ENCODE measurements at places on chromosomes 4 and X.

- no peak for DNase-seq
Measured at GRCh38 chr4:8310306-8310705, 40.8 kb downstream of the HTRA3 start.

DNA sequence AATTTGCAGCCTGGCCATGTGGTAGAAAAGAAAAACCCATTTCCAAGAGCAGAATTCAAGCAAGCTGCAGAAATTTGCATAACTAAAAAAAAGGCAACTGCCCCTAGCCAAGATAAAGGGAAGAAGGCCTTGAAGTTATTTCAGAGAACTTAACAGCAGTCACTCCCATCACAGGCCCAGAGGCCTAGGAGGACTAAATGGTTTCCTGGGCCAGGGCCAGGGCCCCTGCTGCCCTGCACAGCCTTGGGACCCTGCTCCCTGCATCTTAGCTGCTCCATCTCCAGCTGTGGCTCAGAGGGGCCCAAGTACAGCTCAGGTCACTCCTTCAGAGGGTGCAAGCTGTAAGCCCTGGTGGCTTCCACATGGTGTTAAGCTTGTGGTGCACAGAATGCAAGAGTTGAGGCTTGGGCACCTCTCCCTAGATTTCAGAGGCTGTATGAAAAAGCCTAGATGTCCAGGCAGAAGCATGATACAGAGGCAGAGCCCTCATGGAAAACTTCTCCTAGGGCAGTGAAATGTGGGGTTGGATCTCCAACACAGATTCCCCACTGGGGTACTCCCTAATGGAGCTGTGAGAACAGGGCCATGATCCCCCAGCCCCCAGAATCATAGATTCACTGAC, 6.7 kb upstream of the MID2 start:
- DNase-seq, result no peak

DNA sequence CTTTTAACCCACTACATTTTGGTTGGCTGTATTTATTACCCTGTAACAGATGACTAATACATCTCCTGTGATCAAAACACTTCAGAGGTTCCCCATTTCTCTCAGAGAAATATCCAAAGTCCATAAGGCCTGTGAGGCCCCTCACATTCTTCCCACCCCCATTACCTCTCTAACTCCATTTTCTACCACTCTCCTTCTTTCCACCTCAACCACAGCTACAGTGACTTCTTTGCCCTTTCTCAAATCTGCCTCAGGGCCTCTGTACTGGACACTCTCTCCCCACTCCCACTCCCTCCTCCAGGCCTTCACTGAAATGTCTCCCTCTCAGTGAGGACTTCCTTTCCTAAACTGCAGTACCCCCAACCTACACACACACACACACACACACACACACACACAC, 8.4 kb upstream of the TMEM144 start:
- DNase-seq, result no peak

DNA sequence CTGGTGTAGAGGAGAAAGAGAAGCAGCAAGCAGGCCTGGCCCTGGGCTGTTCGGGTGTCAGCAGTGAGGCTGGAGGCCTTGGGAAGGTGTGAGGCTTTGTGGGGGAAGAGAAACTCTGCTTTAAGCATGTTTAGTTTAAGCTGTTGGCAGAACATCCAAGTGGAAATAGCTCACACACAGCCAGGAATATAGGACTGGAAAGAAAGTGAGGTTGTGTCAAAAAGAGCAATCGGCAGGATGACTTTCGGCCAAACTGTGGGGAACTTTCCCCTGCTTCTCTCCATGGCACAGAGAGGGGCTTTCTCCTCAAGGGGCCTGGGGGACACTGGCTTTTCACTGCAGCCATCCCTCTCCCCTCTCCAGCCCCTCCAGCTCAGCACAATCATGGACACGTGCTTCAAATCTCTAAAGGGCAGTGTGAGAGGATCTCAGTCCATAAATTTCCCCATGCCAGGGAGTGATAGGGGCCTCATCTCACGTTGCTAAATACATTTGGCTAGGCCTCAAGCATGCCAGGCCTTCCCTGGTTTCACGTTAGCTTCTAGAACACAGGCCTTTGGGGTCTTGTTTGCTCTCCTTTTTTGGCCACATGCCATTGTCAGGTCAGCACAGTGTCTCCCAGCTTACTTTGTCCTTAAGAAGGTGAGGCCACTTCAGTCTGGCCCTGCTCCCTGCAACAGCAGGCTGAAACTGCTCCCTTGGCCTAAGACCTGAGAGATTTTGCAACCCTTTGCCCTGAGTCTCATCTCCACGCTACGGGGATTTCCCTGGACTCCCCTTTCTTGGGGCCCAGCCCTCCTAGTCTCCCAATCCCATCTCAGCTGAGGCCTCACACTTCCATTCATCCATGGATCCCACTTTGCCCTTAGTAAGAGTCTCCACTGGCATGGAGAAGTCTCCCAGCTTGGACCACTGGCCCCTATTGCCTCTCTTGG, 8.3 kb upstream of the CITED1 start:
- no peak for DNase-seq

- DNase-seq, result no peak
Measured at GRCh38 chr4:17058536-17058915, 160.1 kb upstream of the LDB2 start.

GRCh38 chrX:72620550-72621145, 48.0 kb upstream of the HDAC8 start:
- no peak for DNase-seq

GRCh38 chrX:11446336-11446735, 153.1 kb downstream of the AMELX start:
- DNase-seq, result no peak

GRCh38 chr4:64940698-64941097, 531.4 kb upstream of the TECRL start:
- no peak for DNase-seq

GRCh38 chr4:138912704-138913340, 102.8 kb upstream of the NOCT start:
- DNase-seq, result no peak
